A549 (cell line): ENCODE measurements at places on chromosomes 11 and 22.
A peak's percentile ranks its signal among the peaks of the same experiment; 100 is the strongest.

- no peak for DNase-seq
Observed at GRCh38 chr11:47641600-47642098, 710 bp downstream of the MTCH2 start.

DNA sequence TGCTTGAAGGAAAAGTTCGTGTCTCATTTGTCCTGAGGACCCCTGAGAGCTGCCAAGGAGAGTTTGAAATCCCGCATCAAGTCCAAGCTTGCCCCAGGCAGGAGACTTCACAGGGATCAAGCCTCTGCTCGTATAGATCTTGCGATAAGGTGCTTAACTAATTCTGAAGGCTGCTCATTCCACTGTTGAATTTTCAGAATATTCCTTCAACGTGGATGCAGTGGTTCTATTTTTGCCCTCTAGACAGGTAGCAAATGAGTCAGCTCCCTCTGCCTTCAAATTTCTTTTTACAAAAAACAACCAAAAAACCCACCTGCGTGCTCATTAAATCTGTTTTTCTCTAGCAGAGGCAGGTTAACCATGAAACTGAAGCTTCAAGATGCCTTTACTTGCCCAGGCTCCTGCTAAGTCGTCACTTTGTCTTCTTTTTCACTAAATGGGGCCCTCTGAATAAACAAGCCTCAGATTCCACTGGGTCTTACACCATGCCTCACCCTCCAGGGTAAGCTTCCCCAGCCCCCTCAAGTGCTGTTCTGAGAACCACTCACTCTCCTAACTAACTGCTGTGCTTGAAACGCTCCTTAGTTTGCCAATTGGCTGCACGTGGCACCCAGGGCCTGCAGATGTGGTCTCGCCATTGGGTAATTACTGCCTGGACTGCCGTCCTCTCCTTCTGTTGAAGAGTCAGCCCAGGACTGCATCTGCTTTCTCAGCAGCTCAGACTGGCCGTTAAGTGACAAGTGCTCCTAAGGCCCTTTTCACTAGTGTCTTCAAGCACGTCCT lies 105.0 kb downstream of the TRPC6 start:
- no peak for DNase-seq

GRCh38 chr11:11311169-11311568 lies 41.9 kb downstream of the CSNK2A3 start:
- DNase-seq, result no peak

- no peak for DNase-seq
Observed at GRCh38 chr11:64697663-64698375, 25.2 kb downstream of the NRXN2 start.

DNA sequence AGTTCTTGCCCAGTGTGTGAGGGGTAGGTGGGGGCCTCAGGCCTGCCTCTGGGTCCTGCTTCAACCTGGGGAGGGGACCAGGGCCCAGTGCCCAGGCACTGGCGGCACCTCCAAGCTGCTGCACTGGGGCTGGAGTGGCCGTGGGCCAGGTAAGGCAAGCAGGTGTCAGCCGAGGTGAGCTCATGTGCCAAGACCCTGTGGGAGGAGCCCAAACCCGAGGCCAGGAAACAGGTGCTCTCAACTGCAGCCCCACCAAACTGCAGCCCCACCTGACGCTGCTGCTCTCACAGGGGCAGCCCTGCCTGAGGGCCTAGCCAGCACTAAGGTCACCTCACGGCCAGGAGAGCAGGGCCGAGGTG lies 18.1 kb upstream of the GNB1L start:
- no peak for DNase-seq

DNA sequence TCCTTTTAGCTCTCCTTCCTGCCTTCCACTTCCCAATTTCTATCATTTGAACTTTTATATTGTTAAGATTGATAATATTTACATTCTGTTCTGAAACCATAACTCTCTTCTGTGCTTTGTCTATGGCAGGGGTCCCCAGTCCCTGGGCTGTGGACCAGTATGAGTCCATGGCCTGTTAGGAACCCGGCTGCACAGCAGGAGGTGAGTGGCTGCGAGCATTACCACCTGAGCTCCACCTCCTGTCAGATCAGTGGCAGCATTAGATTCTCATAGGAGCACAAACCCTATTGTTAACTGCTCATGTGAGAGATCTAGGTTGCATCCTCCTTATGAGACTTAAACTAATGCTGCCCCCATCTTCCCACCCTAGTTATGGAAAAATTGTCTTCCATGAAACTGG lies 48.4 kb upstream of the HEPHL1 start:
- no peak for DNase-seq

GRCh38 chr11:67409261-67409666 lies 5.4 kb downstream of the TBC1D10C start:
- DNase-seq, result no peak

DNA sequence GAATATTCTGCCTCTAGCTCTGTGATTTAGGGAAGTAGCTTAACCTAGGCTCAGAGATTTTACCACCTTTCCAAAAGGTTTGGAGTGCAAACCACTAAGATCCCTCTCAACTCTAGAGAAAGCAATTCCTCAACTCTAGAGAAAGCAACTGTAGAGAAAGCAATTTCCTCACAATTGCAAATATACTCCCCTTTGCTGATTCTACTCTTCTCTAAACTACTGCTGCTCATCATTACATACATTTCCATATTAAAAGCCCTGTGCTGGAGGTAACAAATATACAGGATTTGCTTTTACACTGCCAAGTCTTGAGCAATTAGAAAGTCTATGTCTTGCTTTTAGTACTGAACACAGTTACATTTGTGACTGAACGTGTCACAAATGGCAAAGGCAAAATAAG lies 48.2 kb downstream of the ALG9 start:
- DNase-seq, result no peak

DNA sequence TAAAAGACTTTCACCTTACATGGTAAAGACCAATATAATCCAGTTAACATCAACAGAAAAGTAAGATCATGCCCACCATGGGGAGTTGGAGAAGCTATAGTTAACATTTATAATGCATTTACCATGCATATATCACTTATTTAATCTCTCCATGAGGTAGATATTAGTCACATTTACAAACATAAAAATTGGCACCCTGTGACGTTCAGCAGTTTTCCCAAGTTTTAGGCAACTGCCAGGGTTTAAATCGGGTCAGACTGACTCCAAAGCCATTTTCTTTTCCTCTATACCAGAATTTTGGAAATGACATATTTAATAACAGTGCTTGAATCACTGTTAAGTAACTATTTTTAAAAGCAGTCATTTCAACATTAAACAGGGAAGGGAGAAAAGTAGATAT lies 266.3 kb downstream of the DDX10 start:
- DNase-seq, result peak; percentile 46

- no peak for DNase-seq
Observed at GRCh38 chr11:10538924-10539323, 2.1 kb downstream of the RNF141 start.
